Fibroblast of skin of left biceps (primary cell): ENCODE measurements at places on chromosomes 4 and X.

GRCh38 chr4:123777373-123777772, 380.8 kb downstream of the SPRY1 start:
- no peak for DNase-seq

DNA sequence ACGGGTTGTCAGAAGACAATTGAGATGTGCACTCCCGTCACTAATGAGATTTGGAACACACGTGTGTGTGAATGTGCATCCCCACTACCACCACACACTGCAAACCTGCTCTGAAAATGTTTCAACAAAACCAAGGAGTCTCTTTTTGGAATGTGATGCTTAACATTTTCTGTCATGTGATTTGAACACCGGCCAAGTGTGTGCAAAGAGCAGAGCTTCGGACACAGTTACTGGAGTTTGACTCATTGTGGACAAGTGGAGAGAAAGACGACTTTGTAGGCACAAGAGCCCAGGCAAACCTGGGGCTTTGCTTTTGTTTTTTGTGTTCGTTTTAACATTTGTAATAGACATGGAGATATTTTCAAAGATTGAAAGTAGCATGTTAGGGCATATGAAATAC, 49.2 kb downstream of the CCKAR start:
- DNase-seq: no peak

- DNase-seq: no peak
Observed at GRCh38 chrX:140507982-140508305, 3.1 kb upstream of the SOX3 start.

DNA sequence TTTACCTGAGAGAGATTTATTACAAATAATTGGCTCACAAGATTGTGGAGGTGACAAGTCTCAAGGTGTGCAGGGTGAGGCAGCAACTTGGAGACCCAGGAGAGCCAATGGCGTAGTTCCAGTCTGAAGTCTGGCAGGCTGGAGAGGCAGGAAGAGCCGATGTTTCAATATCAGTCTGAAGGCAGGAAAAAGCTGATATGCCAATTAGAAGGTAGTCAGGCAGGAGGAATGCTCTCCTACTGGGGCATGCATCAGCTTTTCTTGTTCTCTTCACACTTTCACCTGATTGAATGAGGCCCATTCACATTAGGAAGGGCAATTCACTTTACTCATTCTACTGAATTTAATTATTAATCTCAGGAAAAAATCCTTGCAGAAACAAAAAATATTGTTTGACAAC, 1351.7 kb upstream of the ADGRL3 start:
- DNase-seq: no peak

- DNase-seq: no peak
Observed at GRCh38 chr4:183035726-183036415, 63.2 kb upstream of the WWC2 start.

DNA sequence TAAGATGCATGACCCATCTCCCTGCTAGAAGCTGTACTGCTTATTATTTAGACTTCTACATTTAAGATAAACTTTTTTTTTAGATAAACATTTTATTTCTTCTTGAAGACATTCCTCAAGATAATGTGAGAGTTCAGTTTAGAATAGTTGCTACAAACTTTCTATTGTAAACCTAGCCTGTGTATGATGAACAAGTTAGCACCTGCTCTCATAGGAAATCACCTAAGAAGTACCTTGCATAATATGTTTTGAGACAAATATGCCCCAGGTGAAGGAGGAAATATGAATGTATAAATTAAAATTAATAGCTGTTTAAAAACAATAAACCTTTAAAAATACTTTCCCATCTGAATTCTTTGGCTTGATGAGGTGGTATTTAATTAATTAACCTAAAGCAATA, 35.6 kb downstream of the RASGEF1B start:
- DNase-seq: no peak

DNA sequence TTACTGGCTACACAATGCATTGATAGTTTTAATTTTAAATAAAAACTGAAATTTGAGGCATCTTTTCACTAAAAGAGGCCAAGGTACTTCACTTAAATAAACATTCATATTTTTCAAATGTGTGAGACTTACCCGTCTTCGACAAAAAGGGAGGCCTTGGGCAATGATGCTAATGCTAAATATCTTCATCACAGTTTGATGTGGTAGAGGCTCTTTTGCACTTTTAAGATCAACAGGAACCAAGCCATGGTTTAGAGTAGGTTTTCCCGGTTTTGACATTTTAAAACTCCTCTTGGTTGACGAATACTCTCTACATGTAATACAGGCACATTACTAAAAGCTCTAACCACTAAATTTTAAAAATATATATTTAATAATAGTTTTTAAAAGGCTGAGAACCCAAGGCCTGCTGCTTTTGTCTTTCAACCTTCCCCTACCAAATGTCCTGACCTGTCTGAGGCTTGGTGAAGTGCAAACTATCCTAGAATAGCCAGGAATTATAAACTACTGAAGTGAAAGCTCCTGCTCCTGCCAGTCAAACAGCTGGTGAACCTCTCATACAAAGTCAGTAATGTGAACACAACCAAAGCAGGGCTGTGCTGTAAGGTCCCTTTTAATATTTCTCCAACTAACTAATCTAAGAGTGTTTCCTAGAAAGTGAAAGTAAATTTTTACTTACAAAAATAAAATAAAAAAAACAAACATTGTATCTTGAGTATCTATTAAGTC, 153.7 kb downstream of the FBXW7 start:
- no peak for DNase-seq

DNA sequence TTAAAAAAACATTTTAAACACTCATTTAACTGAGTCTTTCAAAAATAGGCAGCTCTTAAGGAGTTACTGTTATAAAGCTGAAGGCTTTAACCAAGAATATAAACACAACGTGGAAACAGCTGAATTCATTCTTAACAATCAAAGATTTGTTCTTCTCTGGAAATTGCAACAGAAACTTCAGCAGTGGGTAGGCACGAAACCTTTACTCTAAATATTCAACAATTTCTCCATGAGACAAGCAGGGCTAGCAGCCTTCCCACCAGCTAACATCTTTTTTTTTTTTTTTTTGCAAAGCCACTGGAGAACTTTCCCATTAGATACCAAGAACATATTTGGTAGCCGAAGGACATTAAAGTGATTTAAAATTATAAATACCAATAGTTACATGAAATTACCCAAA, 78.2 kb upstream of the PRSS48 start:
- no peak for DNase-seq

GRCh38 chr4:19047279-19047880, 1025.8 kb upstream of the LCORL start:
- DNase-seq: no peak

GRCh38 chr4:55612341-55612740, 20.3 kb upstream of the PDCL2 start:
- DNase-seq: no peak

DNA sequence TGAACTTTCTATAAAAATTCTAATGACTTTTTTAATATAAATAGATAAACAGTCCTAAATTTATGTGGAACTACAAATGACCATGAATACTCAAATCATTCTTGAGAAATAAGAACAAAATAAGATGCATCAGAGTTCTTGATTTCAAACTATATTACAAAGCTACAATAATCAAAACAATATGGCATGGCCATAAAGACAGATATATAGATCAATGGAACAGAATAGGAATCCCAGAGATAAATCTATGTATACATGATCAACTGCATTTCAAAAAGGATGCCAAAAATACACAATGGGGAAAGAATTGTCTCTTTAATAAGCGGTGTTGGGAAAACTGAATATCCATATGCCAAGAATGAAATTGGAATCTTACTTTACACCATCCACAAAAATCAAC, 98.4 kb upstream of the IL15 start:
- DNase-seq: no peak

GRCh38 chr4:165963621-165964020, 90.6 kb downstream of the TLL1 start:
- DNase-seq: no peak

GRCh38 chr4:19399001-19399400, 852.7 kb upstream of the SLIT2 start:
- DNase-seq: no peak

DNA sequence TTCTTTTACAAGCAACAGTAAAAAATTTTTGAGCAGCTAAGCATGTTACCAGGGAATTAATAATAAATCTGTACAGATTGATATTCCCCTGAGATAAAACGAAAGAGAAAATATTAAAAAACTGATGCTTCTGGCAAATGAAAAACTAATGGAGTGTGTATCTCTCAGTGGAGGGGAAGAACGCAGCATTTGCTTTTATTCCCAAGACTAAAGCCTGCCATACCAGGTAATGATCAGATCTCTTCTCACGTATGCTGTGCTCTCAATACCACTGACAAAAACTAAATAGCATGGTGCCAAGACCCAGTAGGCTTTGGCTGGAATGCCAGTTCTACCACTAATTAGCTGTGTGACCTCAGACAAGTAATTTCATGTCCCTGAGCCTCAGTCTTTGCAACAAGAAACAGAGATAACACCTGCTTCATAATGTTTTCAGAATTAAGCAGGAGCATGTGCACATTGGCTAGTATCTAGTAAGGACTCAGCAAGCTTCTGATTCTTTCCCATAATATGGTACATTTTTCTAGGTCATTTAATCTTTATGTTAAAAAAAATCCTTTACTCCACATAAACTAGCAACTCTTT, 179.6 kb downstream of the CENPC start:
- DNase-seq: no peak

- DNase-seq: no peak
Observed at GRCh38 chr4:155005395-155006090, 202.9 kb upstream of the NPY2R start.

- DNase-seq: no peak
Observed at GRCh38 chr4:3316146-3316545, 23.3 kb downstream of the RGS12 start.

DNA sequence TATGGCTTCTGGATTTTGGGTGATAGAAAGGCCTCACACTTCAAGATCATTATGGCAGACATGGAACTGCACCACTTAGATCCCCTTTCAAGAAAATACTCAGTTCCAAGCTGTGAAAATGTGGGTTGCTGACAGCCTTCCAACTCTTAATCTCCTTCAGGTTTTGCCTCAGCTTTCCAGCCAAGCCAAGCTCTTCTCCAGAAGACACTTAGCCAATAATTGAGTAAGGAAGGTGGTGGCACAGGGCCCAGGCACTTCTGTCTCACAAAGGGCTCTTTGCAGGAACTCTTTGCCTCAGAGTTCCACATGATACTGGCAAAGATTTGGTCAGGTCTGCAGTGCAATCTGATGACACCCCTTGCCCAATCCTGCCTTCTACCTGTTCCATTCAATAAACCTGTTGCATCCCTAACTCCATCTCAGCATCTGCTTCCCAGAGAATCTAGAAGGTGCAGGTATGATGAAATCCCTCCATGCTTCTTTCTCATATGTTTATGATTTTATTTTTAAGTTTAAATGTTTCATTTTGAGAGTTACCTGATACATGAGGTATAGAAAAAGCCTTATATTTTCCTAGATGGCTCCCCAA, 30.6 kb downstream of the ANXA5 start:
- DNase-seq: no peak

GRCh38 chrX:150362599-150363481, at the start of gene MAMLD1:
MAMLD1 (plus strand) TSS chrX:150363317; CDS start chrX:150445517, 82,200 bp downstream.
- DNase-seq: peak; percentile 50

- no peak for DNase-seq
Observed at GRCh38 chr4:171594293-171594692, 218.9 kb upstream of the GALNTL6 start.

GRCh38 chr4:138706201-138706600, 309.4 kb upstream of the NOCT start:
- DNase-seq: no peak

DNA sequence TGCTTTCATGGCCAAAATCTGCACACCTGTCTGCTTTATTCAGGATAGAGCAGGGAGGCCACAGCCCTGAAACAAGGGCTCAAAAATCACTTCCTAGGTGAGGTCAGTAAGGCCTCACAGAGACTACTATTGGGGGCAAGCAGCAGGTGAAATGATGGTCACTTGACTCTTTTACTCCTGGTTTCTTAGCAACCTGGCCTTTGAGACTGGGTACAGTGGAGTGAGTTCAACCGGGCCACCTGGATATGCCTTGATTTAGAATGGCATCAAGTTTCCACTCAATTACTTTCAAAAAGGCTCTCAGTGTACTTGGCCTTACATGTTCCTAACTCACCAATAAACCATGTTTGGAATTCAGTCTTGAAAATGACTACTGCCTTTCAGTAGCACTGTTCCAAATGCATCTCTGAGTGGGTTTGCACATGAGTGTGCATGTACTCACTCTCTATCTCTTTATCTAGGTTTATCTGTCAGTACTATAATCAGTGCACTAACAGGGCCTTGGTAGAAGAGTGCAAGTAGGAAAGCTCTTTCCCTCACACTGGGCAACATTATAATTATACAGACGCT, 388.2 kb downstream of the OPHN1 start:
- no peak for DNase-seq

- no peak for DNase-seq
Observed at GRCh38 chrX:123878252-123878721, 18.4 kb downstream of the XIAP start.

DNA sequence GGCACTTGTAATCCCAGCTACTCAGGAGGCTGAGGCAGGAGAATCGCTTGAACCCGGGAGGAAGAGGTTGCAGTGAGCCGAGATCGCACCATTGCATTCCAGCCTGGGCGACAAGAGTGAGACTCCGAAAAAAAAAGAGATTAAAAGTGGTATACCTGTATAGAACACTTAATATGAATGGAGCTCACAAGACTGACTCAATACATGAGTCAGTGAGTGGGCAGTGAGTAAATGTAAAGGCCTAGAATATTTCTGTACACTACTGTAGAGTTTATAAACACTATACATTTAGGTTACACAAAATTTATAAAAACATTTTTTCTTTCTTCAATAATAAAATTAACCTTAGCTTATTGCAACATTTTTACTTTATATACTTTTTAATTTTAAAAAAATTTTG, 93.8 kb downstream of the CENPC start:
- no peak for DNase-seq

DNA sequence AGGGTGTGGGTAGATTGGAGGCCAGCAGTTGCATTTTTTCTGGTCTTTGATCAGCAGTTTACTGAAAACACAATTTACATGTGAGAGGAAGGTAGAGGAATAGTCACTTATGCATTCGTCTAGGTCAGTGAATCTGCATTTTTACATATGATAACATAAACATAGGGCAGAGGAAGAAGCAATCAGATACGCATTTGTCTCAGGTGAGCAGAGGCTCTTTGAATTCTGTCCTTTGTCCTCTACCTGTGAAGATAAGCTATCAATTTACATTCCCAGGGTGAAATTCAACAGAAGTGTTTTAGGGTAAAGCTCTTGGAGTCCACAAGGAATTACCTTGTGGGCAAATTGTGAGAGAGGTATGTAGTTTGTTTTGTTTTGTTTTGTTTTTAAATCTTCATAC, 306.5 kb downstream of the MAGEB5 start:
- DNase-seq: no peak

DNA sequence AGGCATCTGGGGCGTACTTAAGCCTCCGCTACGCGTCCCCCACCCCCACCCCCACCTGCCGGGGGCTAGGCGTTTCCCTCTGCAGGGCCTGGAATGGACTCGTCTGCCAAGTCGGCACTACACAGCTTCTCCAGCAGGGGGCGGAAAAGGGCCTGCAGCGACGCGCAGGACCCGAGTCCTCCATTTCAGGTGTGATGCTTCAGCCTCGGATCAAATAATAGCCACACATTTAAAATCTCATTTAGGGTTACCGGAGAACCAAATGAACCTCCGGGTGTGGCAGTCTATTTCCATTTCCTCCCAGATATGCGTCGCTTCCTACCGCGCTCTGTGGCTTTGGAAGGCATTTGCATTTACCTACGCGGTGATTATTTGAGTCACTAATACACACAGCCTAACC, 2.9 kb downstream of the PAK3 start:
- DNase-seq: no peak

- DNase-seq: no peak
Observed at GRCh38 chr4:92520563-92520962, 216.8 kb downstream of the GRID2 start.
